ENCODE measurements at places on chromosomes 3 and 15.

GRCh38 chr3:140397847-140398246 lies 280.0 kb upstream of the TRIM42 start:
- no peak for DNase-seq

GRCh38 chr3:124707656-124708062 lies 22.6 kb upstream of the UMPS start:
- DNase-seq: no peak

DNA sequence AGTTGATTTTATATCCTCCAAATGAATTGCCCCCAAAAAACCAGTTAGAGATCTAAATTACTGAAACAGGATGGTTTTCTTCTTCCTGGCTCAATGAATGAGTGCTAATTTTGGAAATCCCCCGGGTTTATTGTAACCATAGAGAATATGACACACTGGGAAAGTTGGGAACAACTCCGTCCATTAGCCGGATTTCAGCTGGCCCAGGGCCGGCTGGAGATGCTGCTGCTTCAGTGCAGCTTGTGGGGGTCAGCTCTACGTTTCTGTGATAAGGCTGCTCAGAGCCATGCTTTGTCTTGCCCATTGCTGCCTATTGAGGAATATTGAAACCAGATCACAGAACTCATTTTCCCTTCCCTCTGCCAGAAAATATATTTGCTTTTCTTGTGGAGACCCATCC lies 20.3 kb downstream of the GYG1 start:
- DNase-seq: no peak

DNA sequence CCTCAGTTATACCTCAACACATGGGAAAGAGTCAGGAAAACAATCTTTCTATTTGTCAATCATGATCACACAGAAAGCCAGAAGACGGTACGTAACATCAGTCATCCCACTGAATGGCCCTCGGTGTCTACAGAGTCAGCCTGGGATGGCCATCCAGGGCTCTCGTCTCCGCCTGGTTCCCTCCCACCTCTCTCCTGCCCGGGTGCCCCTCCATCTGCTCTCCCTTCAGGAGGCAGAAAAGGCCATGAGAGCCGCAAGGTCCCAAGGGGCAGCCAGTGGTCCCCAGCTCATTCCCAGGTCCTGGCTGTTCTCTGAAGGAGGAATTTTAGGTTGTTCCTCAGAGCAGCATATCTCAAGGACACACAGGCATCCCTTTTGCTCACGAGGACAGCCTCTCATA lies 4.4 kb upstream of the LRRC15 start:
- no peak for DNase-seq

DNA sequence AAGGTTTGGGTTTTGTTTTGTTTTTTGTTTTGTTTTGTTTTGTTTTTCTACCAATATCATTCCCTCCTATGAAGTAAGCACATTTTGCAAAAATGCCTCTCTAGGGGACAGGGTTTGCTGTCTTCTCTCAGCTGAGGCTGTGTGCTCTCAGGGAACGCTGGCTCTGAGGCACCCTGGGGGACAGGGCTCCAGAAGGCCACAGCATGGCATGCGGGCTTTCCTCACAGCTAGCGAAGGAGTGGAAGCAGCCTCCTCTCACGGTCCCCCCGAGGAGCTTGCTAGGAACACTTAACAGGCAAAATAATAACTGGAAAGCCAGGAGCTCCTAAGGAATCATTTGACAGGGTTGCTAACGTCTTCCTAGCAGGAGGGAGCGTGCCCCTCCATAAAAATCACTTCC lies 227.7 kb upstream of the ST8SIA2 start:
- no peak for DNase-seq

DNA sequence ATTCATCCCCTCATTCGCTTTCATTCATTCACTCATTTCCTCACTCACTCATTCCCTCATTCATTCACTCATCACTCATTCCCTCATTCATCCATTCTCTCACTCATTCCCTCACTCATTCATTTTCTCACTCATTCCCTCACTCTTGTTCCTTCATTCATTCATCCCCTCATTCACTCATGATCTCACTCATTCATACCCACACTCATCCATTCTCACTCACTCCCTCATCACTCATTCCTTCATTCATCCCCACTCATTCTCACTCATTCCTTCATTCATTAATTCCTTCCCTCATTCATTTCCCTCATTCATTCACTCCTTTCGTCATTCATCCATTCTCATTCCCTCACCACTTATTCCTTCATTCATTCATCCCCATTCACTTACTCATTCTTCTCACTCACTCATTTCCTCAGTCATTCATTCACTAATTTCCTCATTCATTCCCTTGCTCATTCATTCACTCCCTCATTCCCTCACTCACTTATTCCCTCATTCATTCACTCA lies 14.5 kb downstream of the ABTB1 start:
- DNase-seq: no peak

DNA sequence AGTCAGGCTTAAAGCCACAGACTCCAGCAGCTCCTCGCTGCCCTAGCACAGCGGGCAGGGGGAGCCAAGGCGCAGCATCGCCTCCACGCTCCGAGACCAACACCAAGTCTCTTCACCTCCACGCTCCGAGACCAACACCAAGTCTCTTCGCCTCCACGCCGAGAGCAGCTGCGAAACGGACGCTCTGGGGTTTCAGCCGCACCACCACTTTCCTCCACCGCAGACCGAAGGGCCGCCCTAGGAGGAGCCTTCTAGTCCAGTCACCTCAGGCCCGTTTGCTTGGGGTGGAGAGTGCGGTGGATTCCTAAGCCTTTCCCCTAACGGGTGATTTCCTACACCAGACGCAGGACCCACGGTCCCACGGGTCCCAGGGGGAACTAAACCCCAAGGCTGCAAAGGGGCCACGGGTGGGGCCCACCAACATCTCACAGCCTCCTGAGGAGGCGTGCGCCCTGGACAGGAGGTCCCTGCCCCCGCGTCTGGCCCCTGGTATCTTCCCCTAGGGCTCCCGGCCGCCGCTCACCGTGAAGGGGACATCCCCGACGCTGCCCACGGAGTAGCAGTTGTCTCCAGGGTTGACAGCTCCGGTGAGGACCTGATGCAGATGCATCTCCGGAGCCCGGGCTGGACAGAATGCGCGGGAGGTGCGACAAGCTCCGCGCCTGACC lies 501 bp downstream of the DMXL2 start:
- DNase-seq: no peak

DNA sequence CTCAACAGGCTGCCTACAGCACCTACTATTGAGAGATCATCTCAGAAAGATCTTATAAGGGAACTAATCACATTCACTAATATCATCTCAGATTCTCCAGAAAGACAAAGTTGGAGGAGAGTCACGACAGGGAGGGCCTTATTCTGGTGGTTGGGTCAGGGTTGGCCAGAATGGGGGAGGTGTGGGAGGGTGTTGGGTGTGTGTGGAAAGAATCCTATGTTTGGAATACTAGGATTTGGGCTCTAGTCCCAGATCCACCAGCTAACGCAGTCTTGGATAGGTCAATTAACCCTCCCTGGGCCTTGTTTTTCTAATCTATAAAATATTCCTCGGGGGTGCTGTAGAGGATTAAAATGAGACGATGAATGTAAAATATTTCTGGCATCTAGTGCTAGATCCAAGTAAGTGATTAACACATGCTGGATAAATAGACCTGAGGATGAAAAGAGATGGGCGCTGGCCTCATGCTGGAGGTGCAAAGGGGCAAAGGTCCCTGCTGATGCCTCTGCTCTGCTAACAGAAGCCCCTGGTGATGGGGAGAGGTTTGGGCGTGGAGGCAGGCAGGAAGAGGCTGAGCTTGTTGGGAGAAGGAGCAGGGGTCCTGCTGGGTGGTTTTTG lies 67.6 kb upstream of the ETV5 start:
- DNase-seq: no peak

GRCh38 chr3:25344670-25345069 lies 83.4 kb upstream of the RARB start:
- DNase-seq: no peak

DNA sequence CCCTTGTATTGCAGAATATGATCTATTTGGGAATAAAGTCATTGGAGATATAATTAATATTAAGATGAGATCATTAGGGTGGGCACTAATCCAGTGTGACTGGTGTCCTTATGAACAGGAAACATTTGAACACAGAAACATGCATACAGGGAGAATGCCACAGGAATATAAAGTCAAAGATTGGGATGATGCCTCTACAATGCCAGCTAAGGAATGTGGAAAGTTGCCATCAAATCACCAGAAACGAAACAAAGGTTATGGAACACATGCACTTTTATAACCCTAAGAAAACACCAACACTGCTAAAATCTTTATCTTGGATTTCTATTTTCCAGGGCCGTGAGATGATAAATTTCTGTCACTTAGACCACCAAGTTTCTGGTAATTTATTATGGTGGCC lies 442.4 kb upstream of the BCHE start:
- no peak for DNase-seq

DNA sequence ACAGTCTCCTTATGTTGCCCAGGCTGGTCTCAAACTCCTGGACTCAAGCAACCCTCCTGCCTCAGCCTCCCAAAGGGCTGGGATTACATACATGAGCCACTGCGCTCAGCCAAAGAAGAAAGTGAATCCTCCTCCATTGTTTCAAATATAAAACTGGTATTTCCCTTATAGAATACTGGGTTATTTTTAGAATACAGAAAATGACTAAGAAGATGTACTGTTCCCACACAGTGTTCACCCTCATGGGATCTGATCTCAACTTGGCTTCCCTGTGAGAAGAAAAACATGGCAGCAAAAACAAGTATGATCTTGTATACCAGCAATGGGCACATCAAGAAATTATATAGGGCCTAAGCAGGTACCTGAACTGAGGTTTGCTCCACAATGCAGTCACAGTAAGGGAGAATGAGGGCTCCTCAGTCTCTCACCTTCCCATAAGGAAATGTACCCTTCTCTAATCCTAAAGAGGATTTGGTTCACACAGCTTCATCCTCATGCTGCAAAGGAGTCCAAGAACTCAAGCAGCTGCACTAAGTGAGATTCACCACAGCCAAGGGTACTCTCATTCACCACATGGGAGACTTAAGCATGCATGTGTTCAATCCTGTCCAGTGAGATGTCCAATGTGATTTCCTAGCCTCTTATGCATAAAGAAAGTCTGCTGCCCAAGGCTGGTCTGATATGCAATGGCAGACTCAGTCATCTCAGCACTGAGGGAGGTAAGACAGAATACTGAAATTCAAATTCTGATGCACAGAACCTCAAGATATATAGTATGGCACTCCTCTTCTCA lies 25.8 kb downstream of the USP4 start:
- DNase-seq: no peak

DNA sequence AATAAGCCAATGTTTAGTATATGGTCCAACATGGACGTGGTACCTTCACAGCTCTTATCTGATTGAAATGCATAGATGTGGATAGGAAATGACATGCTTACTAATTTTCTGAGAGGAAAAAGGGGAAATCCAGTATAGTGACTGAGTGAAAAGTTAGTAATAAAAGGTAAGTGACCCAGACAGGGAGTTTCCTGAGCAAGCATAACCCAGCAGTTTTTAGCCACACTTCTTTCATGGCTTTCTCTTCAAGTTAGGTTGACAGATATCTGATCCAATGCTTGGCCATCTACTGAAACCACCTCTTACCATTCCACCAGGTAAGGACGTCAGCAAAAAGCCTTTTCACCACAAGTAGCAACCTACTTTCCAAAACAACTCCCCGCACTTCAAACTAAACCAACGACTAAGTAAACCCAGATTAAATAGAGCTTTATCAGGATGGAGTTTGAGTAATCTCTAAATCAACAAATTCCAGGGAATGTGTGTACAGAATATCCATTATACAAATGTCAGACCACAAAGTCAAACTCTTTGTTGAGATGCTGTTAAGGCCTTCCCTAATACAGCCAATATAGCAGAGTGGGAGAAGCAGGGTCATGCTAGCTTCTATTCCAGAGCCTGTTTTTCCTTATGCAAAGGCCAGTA lies 329.7 kb downstream of the RORA start:
- no peak for DNase-seq

- no peak for DNase-seq
Measured at GRCh38 chr3:187228740-187229139, 31.5 kb downstream of the RTP1 start.

- no peak for DNase-seq
Measured at GRCh38 chr15:98621021-98621420, 27.3 kb upstream of the IGF1R start.

DNA sequence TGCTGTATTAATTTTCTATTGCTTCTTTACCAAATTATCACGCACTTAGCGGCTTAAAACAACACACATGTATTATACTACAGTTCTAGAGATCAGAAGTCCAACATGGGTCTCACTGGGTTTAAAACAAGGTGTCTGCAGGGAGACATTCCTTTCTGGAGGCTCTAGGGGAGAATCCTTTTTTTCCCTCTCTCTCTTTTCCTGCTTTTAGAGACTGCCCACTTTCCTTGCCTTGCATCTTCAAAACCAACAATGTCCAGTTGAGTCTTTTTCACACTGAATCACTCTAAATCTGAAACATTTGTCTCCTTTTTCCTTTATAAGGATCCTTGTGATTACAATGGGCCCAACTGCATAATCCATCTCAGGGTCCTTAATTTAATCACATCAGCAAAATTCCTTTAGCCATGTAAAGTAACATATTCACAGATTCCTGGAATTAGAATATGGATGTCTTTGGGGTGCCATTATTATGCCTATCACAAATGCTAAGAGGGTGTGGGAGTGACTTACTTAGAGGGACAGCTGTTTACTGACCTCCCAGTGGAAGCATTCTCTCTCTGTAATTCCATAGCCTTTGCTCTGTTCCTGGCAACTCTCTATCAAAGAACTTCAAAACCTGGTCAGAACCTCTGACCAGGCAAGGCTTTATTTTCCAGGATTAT lies 21.8 kb downstream of the CD200 start:
- DNase-seq: peak; percentile 59

Data from iPS DF 19.7 (cell line).